ENCODE measurements at places on chromosomes 13 and 19.

DNA sequence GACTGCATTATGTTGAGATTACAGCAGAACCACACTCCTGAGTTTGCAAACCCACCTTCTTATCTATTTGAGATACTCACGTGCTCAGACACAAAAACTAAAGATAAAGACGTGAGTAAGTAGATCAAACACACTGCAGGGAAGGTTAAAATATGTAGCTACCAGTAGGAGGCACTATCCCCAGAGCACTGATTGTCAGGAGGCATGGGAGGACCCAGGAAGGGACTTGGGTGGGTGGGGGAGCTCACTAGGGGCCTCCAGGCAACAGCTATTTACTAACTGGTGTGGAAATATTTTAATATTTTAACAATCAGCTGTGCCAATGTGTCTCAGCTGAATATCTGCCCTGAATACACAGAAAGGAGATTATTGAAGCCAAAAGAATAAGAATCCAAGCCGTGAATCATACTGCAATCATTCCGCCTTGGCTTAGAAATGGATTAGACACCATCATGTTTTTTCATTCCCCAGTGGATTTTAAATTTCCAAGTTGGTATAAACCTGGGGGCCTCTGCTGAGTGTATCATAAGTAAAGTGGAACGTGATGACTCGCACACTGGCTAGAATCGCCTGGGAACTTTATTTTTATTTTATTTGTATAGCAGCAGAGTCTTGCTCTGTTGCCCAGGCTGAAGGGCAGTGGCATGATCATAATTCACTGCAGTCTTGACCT, 73.2 kb upstream of the CACNA1A start:
- DNase-seq, result no peak
- no peaks in the 10 kb centered on the region for H3K4me1 ChIP-seq
- peaks cover 4% of the 10 kb centered on the region for H3K27me3 ChIP-seq
- H3K36me3 ChIP-seq, result no peaks in the 10 kb centered on the region
- no peak overlapping the region for H3K4me3 ChIP-seq

- H3K36me3 ChIP-seq, result peaks cover 5% of the 10 kb centered on the region
- peaks cover 34% of the 10 kb centered on the region for H3K4me1 ChIP-seq
- H3K27me3 ChIP-seq, result no peaks in the 10 kb centered on the region
- peak overlapping the region; percentile 86 for H3K4me3 ChIP-seq
- no peak for DNase-seq
Observed at GRCh38 chr19:54188215-54188871, 1.0 kb downstream of the MBOAT7 start.

DNA sequence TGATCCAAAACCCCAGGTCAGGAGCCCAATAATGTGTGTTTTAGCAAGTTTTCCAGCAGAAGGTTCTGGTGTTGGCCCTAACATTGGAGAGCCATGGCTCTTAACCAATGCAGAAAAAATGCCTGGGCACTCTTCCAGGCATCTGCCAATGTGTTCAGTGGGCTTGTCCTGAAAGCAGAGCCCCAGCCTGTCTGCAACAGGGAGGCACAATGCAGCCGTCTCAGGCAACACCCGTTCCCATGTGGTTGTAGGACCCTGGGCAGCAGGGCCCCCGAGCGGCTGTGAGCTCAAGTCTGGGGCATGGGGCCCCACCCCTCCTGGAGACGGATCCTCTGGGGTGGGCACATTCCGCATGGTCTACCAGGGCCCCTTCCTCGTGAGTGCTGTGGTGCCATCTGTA, 58.1 kb upstream of the SIAH3 start:
- H3K4me1 ChIP-seq, result no peaks in the 10 kb centered on the region
- H3K4me3 ChIP-seq, result no peak overlapping the region
- no peak overlapping the region for H3K27ac ChIP-seq
- H3K36me3 ChIP-seq, result no peaks in the 10 kb centered on the region

DNA sequence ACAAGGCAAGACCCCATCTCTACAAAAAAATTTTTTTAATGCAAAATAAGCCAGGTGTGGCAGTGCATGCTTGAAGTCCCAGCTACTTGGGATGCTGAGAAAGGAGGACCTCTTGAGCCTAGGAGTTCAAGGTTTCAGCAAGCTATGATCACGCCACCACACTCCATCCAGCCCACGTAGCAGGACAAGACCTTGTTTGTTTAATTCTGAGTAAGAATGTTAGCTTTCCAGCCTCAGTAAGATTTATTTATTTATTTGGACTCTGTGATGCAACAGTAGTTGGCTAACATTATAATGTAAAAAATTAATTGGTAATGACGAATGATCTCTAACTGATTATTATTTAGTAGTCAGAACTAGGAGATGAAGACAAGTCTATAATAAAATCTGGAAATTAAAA, 23.3 kb downstream of the N4BP2L2 start:
- peaks cover 24% of the 10 kb centered on the region for H3K36me3 ChIP-seq
- H3K27me3 ChIP-seq, result no peaks in the 10 kb centered on the region
- H3K4me1 ChIP-seq, result no peaks in the 10 kb centered on the region
- no peak overlapping the region for H3K27ac ChIP-seq
- no peak for DNase-seq

DNA sequence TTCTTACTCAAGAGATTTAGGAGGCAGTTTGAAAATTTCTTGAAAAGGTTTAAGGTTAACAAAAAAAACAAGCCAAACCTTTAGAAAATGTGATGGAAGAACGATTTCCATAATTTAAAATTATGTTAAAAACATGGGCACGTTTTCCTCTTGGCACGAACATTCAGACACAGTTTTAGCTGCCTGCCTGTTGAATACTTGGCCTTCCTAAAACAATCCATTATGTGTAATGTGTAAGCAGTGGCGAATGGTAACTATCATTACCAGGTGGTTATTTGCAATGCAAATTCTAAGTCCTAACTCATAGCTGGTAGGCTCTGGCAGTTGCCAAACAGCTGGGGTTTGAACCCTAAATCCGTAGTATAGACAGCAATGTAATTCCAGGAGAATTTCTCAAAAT, 1425.7 kb upstream of the SLC10A2 start:
- H3K27ac ChIP-seq, result no peak overlapping the region
- no peak for DNase-seq
- no peak overlapping the region for H3K4me3 ChIP-seq
- H3K4me1 ChIP-seq, result peaks cover 7% of the 10 kb centered on the region
- H3K27me3 ChIP-seq, result no peaks in the 10 kb centered on the region
- H3K36me3 ChIP-seq, result no peaks in the 10 kb centered on the region

DNA sequence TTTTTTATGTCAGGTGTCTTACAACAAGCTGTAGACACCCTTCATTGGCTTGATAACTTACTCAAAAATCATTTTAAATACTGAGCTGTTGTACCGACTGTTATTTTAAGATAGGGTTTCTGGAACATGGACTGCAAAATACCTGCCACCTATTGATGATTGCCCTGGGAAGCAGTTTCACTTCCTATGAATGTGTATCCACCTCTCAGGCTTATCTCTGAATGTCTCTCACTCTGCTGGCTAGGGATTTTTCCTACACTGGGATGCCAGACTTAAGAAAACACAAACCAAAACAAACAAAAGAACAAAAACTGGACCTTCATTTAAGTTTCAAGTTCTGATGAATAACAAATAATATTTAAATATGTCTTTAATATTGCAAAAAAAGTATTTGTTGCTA, 663.7 kb downstream of the EFNB2 start:
- no peaks in the 10 kb centered on the region for H3K36me3 ChIP-seq
- no peak overlapping the region for H3K27ac ChIP-seq
- peaks cover 6% of the 10 kb centered on the region for H3K4me1 ChIP-seq
- no peak overlapping the region for H3K4me3 ChIP-seq

All from chondrocyte (in vitro differentiated cells).